ENCODE measurements at places on chromosomes 2 and 18.

DNA sequence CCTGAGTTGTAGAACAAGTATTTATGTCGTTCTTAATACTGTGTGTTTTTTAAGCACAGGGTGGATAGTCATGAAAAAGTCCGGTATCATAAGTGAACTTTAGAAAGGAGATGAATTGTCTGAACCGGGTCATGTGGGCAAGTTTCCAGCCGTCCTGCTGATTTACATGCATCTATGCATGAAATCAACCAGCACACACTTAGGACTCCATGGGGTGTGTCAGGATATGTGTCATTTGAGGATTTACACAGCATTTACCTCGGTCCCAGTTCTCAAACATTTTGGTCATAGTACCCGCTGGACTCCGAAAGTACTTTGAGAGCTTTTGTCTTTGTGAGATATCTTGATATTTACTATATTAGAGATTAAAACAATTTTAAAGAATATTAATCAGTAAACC, 47.5 kb upstream of the TWSG1 start:
- DNase-seq, result no peak

DNA sequence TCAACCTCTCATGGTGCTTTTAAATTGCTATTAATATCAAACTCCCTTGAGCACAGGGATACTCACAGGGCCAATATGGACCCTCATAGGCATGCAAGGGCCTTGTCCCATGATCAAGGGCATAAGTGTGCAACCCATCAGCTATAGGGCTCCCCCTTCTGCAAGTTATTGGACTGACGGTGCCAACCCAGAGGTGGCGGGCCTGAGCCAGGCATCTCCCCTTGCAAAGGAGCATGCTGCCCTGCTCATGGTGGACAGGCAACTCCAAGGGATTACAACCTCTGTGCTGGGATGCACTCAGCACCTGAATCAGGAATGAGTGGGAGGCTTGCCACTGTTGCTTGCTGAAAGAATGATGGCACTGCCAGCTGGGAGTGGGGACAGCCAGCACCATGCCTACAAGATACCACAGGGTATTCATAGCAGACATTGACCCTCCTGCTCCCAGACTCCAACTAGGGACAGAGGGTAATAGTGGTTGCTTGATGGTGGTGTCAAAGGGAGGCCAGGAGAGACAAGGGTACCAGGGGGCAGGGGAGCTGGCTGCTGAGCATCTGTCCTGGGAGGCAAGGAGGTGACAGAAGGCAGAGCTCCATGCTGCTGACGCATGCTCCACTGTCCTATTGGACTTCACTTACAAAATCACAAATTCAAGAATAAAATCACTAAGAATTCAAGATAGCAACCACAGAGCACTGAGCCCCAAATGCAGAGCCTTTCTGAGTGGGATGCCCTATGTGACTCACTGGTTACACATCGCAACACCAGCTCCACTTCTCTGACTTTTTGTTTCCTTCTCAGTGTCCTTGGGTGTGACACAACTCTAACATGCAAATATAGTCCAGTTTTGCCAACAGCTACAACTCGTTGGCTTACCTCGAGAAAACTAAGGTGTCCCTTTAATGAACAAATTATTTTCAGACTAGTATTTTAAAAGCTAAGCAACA, 157.1 kb upstream of the CCDC150 start:
- no peak for DNase-seq

DNA sequence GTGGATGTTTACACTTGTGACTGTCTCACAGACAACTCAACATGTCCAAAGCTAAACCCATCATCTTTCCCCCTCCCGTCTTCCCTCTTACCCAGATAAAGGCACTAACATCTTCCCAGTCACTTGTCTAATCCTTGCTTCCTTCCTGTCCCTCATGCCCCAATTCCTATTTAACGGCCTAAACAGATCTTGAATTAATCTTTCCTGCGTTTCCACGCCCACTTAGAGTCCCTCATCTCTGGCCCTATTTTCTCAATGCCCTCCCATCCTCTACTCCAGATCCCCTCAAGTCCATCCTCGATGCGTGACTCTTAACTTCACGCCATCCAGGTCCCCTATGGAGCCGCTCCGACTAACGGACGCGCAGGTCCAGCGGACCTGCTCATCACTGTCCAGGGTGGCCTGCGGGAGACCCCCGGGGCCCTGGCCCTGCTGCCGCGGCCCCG, 682 bp upstream of the SCLY start:
- DNase-seq, result no peak

- no peak for DNase-seq
These were observed 184.1 kb upstream of the GLI2 start for GRCh38 chr2:120551522-120551921.

DNA sequence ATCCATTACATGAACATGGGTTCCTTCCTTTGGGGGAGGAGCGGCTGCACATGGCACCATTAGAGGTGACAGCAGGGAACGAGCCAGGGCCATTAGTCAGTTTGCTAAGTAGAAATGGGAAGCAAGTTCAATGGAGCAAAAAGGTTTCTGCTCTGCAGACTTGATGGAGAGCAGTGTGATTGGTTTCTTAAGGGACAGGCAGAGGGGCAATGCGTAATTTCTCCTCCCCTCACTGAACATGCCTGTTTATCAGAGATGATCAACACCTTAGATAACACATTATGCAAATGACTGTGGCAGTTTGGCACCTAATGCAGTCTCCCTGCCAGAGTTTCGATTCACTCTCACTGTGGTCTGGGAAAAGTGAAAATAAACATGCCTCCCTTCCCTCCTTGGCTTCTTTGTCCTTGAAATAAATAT, 414.5 kb downstream of the STK39 start:
- no peak for DNase-seq

DNA sequence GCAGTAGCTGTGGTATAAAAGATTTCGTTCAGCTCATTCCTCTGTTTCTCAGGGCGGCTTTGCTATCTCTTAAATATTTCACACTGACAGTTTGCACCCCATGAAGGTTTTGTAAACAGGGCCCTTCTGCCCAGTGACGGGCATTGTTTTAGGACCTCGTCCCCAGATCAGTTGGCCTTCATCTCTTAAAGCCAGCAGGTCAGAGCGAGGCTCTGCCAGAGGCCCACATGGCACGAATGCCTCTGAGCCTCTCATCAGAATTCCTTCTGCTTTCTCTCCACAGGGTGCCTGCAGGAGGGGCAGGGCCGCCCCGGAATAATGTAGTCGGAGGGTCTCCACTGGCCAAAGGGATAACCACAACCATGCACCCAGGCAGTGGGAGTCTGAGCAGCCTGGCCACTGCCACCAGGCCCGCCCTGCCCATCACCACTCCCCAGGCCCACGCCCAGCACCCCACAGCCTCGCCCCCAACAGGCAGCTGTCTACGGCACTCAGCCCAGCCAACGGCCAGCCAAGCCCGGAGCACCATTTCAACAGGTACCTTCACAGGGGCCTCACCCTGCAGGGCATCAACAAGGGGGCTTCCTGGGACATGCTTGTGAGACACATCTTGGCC, 177.0 kb downstream of the SEPTIN10 start:
- no peak for DNase-seq

GRCh38 chr18:43590182-43590903, 313.1 kb upstream of the SYT4 start:
- no peak for DNase-seq

- DNase-seq, result no peak
These were observed 28.1 kb downstream of the RHOB start for GRCh38 chr2:20474757-20475566.

GRCh38 chr18:70489571-70489970, 200.7 kb downstream of the SOCS6 start:
- no peak for DNase-seq

DNA sequence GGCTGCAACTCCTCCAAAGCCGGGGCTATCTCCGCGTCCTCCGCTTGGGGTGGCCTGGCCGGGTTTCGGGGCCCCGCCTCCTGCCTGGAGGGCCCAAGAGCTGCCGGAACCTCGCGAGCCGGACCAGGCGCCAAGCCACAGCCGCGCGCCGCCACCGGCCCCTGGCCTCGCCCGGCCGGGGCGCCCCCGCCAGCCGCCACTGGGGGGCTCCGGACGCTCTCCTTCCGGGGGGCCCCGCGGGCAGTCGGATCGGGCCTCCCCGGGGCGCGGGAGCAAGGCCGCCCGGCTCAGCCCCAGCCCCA, 17.4 kb upstream of the HAAO start:
- DNase-seq, result no peak

DNA sequence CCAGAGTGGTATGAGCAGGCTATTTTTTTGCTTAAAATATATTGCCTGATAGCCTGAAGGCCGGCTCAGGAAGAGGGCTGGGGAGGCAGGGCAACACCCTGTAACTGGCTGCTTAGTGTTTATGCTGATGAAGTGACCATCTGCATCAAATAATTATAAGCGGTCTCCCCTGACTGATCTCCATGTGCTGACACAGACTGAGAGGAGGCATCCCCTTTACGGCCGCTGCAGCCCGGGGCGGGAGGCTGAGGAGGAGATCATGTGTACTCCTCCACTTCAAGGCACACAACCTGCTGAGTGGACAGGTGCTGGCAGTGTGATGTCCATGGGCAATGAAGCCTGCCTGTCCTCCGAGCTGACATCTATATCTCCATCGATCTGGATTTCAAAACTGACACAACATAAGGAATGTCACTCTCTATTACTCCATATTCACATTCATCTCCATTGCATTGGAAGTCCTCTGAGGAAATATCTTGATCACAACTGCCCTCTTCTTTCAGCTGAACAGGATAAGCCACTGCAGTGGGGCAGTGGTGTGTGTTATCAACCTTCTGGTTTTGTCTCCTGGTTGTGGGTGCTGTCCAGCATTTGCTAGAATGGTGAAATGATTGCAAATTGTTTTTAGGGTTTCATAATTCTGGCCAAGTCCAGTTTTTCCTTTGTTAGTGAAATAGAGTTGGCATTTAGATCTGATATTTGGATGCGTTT, 143.5 kb downstream of the AQP4 start:
- no peak for DNase-seq

DNA sequence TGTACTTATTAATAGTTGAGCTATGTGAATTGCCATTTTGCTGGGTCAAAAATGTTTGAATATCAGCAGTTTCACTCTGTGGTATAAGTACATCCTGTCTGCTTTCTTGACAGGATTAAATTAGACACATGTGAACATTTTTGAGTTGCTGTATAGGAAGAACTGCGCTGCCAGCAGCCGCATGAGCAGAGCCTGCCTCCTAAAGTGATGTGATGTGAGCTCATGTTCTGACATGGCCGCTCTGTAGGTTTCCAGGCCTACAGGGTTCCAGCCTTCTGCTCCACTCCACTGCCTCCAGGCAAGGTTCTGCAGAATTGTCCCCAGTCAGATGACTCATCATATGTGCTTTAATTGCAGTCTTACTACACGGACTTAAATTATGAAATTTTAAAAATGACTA, 119.7 kb upstream of the NFATC1 start:
- DNase-seq, result no peak

DNA sequence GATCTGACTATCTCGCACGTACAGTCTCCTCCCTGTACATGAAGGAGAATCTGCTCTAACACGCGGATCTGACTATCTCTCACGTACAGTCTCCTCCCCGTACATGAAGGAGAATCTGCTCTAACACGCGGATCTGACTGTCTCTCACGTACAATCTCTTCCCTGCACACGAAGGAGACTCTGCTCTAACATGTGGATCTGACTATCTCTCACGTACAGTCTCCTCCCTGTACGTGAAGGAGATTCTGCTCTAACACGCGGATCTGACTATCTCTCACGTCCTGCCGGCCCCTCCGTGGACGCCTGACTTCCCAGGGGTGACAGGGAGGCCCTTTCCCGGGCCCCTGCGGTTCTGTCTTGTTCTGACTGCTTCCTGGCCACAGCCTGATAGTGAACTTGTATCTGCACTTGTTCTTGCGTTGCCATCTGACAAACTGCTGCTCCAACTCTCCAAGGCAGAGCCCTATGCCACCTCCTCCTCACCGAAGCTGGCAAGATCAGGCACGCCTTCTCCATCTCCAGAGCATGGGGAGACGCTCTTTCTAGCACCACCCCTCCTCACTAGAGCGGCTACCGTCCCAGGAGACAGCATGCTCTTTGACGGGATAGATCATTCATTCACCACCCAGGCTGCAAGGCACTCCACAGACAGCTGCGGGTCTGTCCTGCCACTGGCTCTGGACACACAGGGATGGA, 238.6 kb downstream of the TWIST2 start:
- DNase-seq, result no peak

DNA sequence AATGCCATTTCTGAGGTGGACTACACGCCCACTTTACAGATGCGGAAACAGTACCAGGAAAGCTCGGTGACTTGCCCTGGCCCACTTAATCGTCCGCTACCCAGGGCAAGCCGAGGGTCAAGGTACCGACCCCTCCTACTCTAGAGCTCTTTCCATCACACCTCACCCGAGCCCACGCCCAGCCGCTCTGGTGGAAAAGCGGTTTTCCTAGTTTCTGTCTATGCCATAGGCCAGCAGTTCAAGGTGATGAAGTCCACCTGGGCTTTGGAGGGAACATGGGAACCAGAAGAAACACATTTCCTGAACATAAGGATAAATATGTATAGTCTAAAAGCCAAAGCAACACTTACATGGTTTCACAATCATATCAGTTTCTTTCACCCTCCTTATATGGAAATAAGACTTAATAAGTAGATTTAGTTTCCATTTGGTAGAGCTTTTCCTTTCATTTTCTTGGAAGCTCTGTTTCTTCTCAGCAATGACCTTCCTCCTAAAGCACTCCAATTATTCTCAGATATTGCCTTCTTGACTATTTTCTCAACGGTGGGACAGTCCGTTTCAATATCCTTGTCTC, 567 bp downstream of the VWA3B start:
- DNase-seq, result no peak

GRCh38 chr2:241112046-241112445, 10.0 kb upstream of the MTERF4 start:
- DNase-seq, result no peak

GRCh38 chr2:68385907-68386287, 20.8 kb downstream of the PLEK start:
- DNase-seq, result no peak

DNA sequence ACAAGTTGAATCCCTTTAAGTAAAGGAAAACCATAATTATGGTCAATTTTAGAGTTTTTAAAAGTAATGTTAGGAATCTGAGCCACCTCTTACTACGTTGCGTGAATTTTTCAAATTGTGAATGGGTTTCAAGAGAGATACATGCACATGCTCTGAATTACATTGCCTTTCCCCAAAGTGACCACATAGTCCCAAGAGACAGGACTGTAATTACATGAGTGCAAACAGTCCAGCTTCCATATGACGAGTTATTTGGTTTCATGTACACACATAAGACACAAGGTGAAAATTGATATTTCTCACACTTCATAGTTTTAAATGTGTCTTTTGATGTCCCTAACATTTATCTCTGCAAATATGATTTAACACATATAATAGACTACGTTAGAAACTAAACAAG, 850.8 kb downstream of the LRP1B start:
- no peak for DNase-seq

- no peak for DNase-seq
These were observed 27.7 kb upstream of the SEMA4C start for GRCh38 chr2:96897491-96898134.
